T-helper 22 cell (primary cell): ENCODE measurements at places on chromosomes 5 and 9.

DNA sequence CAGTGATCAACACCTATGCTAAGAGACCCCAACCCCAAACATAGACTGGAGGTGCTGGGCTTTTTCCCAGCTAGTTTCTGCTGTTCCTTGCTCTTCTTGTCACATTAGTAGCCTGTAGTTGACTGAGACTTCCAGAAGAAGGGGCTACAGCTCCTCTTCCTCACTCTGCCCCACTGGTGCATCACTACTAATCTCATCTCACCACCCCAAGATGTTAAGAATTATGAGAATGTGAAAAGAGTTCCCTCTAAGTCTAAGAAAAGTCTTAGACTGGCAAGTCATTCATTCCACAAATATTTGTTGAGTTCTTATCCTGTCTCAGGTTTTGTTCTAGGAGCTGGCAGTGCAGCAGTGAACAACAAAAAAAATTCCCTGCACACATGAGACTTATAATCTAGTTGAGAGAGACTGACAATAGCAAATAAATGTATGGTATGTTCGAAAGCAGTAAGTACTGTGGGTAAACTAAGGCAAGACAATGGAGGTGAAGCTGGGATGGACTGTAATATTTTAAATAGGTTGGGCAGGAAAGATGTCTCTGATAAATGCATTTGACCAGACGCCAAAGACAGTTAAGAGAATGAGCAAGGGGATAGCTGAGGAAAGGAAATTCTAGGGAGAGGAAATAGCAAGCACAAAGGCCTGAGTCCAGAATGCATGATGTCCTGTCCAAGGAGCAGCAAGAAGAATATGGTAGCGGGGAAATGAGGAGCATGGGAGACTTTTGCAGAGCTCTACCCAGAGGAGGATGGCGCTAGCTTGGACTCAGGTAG lies 92.3 kb downstream of the PTCD2 start:
- DNase-seq = no peak

GRCh38 chr5:8473827-8474568 lies 605.0 kb downstream of the MTRR start:
- DNase-seq = no peak

DNA sequence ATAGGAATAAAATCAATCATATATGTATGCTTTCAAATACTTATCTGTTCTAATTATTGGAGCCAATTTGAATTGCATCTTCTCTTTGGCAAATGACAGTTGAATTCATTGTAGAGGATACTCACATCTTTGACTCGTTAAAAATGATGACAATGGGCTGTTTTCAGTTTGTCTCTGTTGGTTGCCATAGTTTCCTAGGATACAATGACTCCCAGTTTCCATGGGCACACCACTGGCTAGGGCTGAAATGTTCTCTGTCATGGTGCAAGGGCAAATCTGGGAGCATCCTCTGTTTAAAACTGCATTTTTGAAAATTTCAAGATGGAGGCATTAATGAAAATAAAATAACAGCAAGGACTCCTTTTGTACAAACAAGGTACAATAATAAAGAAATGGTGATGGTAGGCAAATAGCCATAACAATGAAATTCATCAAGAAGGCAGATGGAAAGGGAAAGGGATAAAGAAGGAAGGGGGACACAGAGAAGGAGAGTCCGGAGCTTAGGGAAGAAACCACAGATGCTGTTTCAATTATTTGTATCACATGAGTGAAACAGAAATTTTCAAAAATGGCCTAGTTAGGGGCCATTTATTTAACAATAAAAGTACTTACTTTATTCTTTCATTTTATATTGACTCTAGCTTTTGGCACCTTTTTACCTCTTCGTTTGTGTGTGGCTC lies 378.8 kb upstream of the SEMA6A start:
- DNase-seq = no peak

- no peak for DNase-seq
Observed at GRCh38 chr5:5969942-5970483, 408.3 kb downstream of the MED10 start.

- DNase-seq = no peak
Observed at GRCh38 chr5:145682197-145682899, 152.8 kb downstream of the PRELID2 start.

DNA sequence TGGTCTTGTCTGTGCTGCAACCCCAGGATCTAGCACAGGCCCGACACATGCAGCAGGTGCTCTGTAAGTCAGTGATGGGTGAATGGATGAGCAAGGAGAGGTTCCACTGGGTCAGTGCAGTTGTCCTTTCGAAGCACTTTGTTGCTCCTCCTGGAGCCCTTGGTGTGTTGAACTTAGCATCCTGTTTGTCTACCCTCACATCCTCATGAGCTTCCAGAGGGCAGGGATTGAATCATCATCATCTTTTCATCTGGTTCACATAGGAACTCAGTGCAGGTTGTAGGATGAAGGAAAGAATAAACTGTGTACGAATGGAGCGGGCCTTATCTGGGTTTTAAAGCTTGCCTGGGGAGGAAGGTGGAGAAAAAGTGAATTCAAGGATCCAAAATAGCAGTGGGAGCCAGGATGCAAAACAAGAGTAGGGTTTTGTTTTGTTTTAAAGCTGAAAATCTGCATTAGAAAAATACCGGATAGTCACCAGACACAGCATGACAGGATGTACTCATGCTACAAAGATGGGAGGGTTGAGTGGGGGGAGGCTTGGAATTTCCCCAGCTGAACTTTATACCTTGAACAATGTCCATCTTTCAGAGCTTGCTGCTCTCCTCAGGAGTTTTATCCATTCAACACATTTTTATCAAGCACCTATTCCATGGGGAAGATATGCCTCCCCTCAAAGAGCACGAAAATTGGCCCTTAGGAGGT lies 55.8 kb downstream of the PTTG1 start:
- DNase-seq = no peak

GRCh38 chr5:43063721-43064171 lies 23.6 kb upstream of the ANXA2R start:
- no peak for DNase-seq

DNA sequence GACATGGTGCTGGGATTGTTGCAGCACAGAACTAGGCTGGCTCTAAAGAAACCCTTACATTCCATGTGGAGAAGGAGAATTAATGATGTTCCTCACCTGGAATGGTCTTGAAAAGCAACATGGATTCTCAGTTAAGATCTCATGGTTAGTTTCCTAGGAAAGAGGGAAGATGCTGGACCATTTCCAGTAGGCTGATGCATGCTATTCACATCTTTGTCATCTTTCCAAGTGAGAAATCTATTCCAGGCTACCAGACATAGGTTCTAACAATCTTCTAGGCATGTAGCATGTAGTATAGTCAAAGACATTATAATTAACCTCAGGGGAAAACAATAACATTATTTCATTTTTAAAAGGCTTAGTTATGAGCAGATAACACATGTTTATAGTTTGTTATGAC lies 44.3 kb downstream of the TMEM252 start:
- DNase-seq = no peak

GRCh38 chr5:41508696-41509398 lies 1.6 kb downstream of the PLCXD3 start:
- no peak for DNase-seq

GRCh38 chr9:100485196-100485595 lies 12.2 kb downstream of the TMEFF1 start:
- no peak for DNase-seq

DNA sequence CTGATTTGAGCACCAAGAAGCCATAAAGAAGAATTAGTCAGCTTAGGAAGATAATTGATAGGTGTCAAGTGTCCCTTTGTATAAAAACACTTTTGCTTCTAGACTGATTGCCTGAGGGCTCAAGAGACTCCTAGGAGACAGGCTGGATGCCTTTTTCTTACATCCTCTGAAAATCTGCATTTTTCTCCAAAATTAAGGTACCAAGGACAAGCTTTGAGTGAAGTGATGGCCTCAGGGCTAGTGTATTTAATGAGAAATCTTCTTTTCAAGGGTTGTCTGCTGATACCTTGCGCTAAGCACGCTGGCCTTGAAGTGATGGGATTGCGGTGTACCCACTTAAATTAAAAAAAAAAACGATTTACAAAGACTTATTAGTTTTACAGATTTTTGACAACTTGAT lies 304.0 kb downstream of the TLR4 start:
- no peak for DNase-seq

DNA sequence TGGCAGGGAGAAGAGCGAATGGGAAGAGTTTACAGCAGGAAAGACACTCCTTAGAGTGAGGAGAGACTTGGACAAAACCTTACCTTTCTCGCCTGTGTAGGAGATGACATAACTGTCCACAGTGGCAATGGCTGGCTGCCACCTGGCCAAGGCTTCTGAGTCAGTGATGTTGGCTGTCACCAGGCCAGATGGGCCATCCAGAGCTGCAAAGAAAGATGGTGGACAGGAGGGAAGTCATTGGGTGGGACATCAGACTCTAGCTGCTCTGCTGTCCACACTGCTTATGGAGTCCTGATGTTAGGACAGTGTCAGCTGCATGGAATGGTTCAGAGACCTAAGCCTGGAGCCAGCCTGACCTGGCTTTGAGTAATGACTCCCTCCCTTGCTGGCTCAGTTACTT lies 79.8 kb downstream of the TNC start:
- DNase-seq = no peak

DNA sequence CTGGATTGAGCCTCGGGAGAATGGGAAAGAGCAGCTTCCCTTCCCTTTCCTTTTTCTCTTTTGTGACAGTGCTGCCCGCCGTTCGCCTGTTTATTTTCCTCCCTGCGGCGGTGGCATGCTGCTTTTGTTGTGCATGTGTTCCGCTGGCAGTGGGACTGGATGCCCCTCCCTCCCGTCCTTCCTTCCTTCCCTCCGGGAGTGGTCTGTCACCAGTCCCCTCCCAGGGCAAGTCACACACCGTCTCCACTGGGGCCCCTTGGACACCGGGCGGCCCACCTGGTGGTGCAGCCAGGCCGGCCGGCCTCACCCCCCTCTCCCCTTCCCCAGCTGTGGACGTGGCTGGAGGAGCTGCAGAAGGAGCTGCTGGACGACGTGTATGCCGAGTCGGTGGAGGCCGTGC lies 214.7 kb downstream of the TRIO start:
- DNase-seq = no peak

GRCh38 chr5:10856683-10857337 lies 95.8 kb upstream of the DAP start:
- no peak for DNase-seq

DNA sequence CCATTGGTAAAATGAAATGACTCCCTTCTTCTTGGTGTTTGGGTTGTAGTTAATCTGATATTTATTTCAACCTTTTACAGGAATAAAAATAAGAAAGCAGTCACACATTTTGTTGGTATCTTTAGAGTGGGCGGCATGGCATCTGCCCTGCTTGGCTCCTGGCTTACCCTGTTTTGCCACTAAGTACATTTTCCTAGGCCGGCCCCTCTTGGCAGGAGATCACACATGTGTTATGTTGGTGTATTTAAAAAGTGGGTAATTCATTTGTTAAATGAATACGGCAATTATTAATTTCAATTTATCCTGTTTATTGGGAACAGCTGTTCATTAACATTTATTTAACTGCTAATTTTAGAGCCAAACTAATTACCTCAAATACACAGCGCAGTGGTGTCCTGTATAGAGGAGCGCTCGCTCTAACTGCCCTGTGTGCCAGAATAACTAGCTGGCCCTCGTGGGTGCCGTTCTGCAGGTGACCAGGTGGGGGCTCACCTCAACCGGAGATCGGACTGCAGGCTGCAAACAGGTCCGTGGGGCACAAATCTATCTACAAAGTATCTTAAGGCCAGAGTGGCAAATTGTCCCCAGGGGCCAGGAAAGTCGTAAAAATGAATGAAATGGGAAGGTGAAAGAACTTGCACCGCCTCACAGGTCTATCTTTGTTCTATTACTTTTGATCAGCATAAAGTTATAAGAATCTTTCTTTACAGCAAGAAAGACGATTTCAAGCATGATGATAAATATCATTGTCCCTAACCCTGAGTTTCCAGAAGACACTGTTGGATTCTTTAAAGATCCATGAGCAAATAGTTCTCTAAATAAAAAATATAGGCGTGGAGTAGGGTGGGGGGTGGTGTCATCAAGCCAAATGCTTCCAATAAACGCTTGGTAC lies 26.2 kb upstream of the GPR151 start:
- peak; percentile 8 for DNase-seq

- DNase-seq = no peak
Observed at GRCh38 chr9:78288214-78288892, 8.6 kb upstream of the PSAT1 start.

GRCh38 chr9:137044502-137045177 lies 1.3 kb downstream of the NPDC1 start:
- no peak for DNase-seq

- DNase-seq = peak; percentile 88
Observed at GRCh38 chr9:36151316-36152210, 15.0 kb downstream of the GLIPR2 start.

DNA sequence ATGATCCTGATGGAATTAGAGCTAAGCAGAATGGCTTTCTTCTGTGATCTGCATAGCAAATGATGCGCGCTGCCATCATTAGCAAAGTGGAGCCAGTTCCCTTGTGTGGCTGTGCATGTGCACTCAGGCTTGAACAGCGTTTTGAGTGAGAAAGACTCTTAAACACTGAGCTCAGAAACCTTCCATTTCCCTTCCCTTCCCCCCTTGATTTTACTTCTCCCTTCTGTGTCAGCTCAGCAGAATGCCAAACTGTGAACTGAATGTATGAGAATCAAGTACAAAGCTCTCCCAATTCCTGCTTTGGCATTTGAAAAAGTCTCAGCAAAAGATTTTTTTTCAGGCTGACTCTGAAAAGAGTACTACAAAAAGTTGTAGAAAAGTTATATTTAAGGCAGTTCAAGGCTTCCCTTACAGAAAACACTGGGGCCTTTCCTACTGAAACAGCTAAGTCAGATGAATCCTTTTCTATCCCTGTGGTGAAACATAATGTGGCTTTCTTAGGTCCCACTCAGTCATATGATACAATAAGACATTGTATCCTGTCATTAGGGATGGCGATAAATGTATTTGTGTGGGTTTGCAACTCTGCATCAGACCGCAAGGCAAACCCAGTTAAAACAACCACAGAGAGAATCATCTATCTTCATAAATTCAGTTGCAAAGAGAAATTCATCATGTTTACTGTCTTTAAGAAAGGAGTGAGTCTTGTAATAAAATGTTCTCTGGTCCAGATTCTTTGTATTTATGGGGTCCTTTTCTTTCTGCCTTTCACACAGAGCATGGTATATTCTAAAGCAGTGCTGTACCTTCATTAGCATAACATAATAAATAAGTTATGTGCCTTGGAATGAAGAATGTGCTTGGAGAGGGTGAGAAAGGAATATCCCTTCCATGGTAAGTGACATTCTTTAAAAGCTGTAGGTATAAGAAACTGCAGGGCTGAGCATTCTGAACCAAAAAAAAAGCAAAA lies 222.6 kb downstream of the CAAP1 start:
- no peak for DNase-seq

DNA sequence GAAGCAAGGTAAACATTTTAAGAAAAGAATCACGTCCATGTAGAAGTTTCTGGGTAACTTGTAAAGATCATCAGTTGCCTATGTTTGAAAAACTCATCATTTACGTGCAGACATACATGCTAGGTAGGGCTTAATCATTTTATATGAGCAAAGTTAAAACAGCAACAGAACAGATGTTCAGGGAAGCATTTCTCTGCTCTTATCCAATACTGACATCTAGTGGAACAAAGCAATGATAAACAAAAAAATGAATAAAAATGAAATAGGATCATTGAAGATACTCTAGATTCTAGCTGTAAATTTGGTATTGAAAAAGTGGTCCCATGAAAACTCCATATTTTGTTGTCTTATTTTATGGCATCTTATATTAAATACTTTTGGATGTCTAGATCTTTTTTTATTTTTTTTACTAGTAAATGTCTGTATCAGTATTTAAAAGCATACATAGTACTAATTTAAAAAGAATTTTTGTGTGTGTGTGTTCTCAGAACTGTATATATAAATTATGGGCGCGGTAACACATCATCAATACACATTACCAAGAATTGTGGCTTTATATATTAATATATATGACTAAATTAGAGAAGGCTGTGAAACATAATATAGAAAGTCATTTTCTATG lies 1050.2 kb downstream of the CDH12 start:
- DNase-seq = no peak

- DNase-seq = no peak
Observed at GRCh38 chr5:128487041-128487440, 51.0 kb downstream of the FBN2 start.
